ENCODE measurements at places on chromosomes 4 and X. TPM values are rescaled to one million over a fixed set of nuclear protein-coding genes. Genes with fewer than 3 reads are reported as not detected.

Gene CTAG1A
- total RNA-seq = not detected

Gene DGAT2L6
- not detected for total RNA-seq

Gene WAS
- 0.17 TPM for total RNA-seq

Gene PTCHD1
- total RNA-seq = under 0.01 TPM

Gene RRH
- total RNA-seq = 0.17 TPM

Gene IL2
- not detected for total RNA-seq

Gene ASB12
- total RNA-seq = under 0.01 TPM

Gene UCHL1
- total RNA-seq = 500 TPM

Gene GLOD5
- not detected for total RNA-seq

Gene NDNF
- total RNA-seq = 0.50 TPM

Gene GAK
- total RNA-seq = 69.8 TPM
